ENCODE measurements at places on chromosomes 5 and 9. TPM values are rescaled to one million over a fixed set of nuclear protein-coding genes. Genes with fewer than 3 reads are reported as not detected.

CYSTM1 gene
- total RNA-seq, result 171 TPM

ANKRD34B gene
- total RNA-seq, result not detected

ARHGEF28 gene
- total RNA-seq, result 15.0 TPM

MED7 gene
- total RNA-seq, result 16.9 TPM

HAVCR1 gene
- 44.9 TPM for total RNA-seq

UGT3A1 gene
- total RNA-seq, result not detected

SKIC3 gene
- total RNA-seq, result 12.6 TPM

MAMDC2 gene
- total RNA-seq, result 0.40 TPM

EGR1 gene
- total RNA-seq, result 11.8 TPM

CYLC2 gene
- total RNA-seq, result not detected

PCDHB10 gene
- total RNA-seq, result 0.06 TPM

ELAVL2 gene
- total RNA-seq, result not detected

SPINK7 gene
- not detected for total RNA-seq

SPATA31A3 gene
- total RNA-seq, result not detected

ABO gene
- total RNA-seq, result not detected

CER1 gene
- total RNA-seq, result not detected

ITK gene
- not detected for total RNA-seq

DRD1 gene
- total RNA-seq, result 0.51 TPM

UTP15 gene
- 20.6 TPM for total RNA-seq

CTNND2 gene
- total RNA-seq, result not detected

IL5 gene
- not detected for total RNA-seq

CAVIN4 gene
- total RNA-seq, result 0.55 TPM

IL4 gene
- not detected for total RNA-seq

ANKRD20A1 gene
- total RNA-seq, result 1.3 TPM

SHROOM1 gene
- total RNA-seq, result 9.4 TPM
